Ammon's horn (tissue), 1 donor: ENCODE measurements at places on chromosomes 13 and 19.

- no peak for DNase-seq
These were observed 7.1 kb upstream of the EML2 start for GRCh38 chr19:45646345-45646698.

- DNase-seq: no peak
These were observed 6.5 kb downstream of the SLC44A2 start for GRCh38 chr19:10631874-10632273.

DNA sequence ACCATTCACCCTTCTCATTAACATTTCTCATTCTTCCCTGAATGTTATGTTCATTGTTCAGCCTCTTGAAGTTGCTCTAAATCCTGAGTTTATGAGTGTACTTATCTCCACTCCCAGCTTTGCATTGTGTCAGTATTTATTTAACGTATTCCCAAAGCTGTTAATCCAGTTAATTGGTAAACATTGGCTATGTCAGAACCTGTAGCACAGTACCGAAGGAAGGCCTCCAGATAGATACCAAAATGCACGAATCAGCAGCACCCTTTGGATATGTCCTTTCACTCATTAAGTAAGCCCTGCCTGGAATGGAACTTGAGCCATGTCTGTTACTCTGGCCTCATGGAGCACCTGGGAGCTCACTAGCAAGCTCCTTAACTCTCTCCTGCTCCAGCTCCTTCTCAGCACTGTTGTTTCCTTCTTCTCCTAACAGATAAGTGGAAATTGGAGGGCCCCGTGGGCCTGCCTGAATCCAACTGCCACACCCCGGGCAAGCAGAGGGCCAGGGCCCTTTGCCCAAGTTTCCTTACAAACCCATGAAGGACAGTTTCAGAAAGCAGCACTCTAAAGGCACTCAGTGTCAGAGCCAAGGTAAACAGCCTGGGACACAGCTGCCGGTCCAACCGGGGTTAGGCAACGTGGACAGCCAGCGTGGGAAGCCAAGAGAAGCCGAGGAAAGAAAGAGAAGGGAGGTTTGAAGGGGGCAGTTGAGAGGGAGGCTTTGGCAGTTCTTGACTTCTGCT, 155.0 kb upstream of the SERP2 start:
- DNase-seq: peak; percentile 56

DNA sequence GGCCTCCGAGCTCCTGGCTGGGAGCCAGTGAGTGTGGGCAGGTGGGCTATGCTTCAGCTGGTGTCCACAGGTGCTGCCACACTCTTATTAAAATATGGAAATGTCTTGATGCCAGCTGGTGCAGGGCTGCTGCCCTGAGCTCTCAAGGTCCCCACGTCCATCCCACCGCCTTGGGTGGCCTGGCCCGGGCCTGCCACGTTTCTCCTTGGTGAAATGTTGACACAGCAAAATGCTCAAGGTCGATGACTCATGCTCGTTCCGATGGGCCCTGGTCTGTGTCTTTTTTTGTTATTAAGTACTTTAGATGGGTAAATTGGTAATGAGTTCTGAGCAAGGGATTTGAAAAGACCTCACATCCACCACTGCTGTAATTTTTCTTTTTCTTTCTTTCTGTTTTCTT, 524.7 kb downstream of the MYO16 start:
- DNase-seq: no peak

- DNase-seq: peak; percentile 76
These were observed 80.1 kb downstream of the ZNF486 start for GRCh38 chr19:20247016-20247683.

DNA sequence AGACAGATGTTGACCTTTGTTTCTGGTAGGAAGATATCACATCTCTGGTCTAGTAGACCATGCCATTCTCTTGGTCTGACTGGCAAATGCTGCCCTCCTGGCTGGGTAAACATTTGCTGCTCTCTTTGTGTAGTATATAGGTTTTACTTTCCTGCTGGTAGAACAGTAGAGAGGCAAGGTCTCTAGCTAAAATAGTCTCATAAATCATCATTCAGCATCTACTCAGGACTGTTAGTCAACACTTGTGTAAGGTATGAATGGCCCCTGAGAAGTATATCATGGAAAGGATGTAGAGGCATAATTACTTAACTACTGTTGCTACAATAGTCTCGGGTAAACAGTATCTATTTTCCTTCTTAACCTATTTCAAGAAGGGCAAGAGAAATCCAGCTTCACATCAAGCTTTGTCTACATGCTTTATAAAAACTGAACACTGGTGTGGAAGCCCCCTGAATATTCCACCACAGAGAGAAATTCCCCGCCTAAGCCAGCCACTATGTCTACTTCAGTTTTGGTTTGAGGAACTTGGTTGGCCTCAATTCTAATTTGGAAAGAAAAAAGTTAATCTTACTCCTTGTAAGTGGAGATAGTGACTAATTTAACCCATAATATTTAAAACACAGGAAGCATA, 18.4 kb upstream of the MYCBP2 start:
- no peak for DNase-seq

GRCh38 chr13:30268673-30269072, 38.7 kb downstream of the KATNAL1 start:
- DNase-seq: no peak

- DNase-seq: no peak
These were observed at the start of gene ACOD1 for GRCh38 chr13:76948149-76948548. Gene ACOD1 (plus strand): TSS chr13:76948511. CDS start chr13:76948559, 48 bp downstream.

DNA sequence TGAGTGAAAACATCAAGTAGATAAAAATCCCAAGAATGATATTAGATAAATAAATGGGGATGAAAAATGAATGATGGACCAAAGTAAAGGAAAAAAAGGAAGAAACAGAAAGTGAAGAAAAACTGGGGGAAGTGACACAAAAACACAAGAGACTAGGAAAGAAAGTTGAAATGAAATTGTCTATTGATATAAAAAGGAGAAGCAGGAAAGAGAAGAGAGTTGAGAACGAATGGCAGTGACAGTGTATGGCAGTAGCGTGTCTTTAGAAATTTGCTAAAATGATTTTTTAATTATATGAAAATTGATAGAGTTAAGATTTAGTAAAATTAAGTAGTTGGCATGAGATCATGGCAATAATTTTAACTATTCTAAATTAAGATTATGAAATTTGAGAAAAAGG, 36.3 kb upstream of the SGCG start:
- DNase-seq: no peak

DNA sequence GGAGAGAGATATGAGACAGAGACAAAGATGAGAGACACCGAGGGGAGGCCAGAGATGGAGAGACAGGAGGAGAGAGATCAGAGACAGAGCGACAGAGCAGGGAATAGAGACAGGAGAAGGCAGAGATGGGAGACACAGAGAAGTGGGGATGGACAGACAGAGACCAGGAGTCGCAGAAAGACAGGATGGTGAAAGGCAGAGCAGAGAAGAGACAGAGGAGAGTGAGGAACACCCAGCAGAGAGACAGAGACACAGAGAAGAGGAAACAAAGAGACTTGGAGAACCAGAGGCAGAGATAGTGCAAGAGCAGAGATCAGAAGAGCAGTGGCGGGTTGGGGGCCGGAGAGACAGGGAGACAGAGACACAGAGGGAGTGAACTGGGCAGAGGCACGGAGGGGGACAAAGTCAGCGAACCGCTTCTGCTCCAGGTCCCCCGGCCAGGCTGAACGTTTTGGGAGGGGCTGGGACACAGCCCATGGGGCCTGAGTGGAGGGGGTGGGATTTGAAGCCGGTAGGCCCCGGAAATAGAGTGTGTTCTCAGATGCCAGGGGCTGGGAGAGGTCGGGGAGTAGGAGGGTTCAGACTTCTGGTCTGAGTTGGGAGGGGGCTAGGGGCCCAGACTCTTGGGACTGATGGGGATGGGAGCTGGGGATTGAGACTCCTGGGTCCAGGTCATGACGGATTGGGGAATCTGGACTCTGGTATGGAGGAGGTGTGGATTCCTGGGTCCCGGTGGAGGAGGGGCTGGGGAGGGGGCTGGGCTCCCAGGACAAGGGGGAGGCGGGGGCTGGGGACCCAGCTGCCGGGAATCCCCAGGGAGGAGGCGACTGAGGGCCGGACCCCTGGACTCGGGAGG, 654 bp downstream of the ZNF579 start:
- no peak for DNase-seq

GRCh38 chr19:21568816-21569493, 63.6 kb downstream of the ZNF429 start:
- peak; percentile 98 for DNase-seq

GRCh38 chr19:33349319-33350289, 23.9 kb upstream of the CEBPG start:
- no peak for DNase-seq

GRCh38 chr19:10808937-10809649, 26.9 kb downstream of the TMED1 start:
- no peak for DNase-seq

GRCh38 chr19:43776286-43776685, 4.5 kb downstream of the KCNN4 start:
- DNase-seq: no peak

DNA sequence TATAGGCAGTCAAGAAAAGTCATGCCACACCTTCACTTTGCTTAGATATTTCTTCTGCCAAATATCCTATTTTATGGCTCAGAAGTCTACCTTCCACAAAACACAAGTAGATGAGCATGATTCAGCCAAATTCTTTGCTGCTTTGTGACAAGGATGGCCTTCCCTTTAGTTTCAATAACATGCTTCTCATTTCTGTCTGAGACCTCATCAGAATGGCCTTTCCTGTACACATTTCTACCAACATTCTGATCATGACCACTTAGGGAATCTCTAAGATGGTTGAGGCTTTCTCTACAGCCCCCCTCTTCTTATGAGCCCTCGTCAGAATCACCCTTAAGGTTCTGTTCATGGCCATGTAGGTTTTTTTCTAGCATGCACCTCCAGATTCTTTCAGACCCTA, 96.2 kb downstream of the COL4A2 start:
- DNase-seq: no peak

- no peak for DNase-seq
These were observed 708.6 kb upstream of the KLHL1 start for GRCh38 chr13:70816853-70817252.

GRCh38 chr19:29376855-29377354, 148.9 kb upstream of the VSTM2B start:
- DNase-seq: no peak

GRCh38 chr13:46202188-46202795, 9.4 kb upstream of the LRRC63 start:
- no peak for DNase-seq

GRCh38 chr13:32431361-32431760, 3.4 kb upstream of the N4BP2L1 start:
- DNase-seq: no peak

DNA sequence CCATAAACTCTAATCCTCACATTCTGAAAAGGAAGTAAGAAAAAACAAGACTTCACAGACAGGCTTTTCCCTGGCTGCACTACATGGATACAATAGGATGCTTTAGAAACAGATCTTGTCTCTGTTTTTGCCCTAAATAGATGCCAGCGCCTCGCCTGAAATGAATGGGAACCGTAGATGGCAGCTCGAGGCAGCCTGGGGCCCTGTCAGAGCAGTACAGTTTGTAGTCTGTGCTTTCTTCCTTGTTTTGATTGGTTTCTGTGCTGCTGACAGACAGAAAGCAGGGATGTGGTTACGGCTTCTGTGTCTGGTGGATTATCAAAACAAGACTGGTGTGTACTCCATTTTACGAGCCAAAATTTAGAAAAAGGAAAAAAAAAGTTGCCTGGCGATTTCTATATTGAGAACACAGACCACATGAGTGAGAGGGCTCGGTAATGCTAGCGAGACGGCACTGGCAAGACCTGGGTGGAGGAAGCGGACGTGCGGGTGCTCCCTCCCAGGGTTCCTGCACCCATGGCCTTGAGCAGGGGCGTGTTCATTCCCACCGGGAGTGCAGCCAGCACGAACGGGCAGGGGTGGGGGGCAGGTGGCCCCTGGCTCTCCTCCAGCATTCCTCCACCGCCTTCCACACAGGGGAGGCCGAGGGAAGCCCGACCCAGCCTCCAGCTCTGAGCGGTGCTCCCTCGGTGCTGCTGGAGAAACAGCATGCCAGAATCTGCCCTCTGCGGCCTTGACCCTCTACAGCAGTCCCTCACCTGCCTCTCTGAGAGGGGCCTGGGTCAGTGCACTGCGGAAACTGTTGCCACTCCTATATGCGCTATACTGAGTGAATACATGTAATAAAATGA, 37.6 kb upstream of the C1QTNF9 start:
- DNase-seq: peak; percentile 93

DNA sequence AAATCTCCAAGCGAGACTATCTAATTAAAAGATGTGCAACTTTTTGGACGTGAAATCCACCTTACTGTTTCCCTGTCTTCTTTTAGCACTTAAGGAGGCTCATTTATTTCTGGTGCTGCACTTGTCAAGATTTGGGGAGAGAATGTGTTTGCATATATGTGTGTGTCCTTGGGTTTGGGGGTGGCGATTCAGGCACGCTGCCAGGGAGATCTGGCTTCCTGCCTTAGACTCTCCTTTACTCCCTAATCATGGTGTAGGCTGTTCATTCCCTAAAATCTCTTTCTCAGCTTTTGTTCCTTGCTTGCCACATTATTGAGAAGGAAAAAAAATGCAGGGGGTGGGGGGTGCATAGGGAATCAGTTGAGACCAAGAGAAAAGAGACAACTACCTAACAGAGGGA, 271.2 kb downstream of the DCLK1 start:
- no peak for DNase-seq

DNA sequence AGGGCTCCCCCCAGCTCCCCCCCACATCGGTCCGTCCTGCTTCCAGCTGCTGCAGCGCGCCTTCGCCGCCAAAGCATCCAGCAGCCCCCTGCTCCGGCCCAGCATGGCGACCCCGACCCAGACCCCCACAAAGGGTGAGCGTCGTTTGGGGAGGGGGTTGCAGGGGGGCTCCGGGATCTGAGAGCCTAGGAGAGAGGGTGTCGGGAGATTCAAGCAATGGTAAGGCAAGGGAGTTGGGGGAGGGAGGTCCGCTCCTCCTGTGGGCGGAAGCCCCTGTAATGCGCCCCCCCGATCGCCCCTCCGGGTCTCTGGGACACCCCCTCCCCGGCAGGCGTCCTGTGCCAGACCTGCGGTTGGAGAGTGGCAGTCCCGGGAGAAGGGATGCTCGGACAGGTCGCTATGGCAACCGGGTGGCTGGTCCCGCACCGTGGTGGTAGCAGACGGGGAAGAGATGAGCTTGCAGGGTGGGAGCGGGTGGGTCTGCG, at the start of gene FXYD7:
Gene FXYD7 (plus strand): TSS at position 25 of the 485 bp plus-strand sequence. CDS start 79 bp downstream, at position 104.
- DNase-seq: no peak

GRCh38 chr19:41934849-41935374, 6.7 kb upstream of the ERFL start:
- DNase-seq: peak; percentile 63

GRCh38 chr13:74203576-74203975, 69.4 kb upstream of the KLF12 start:
- DNase-seq: no peak
